ENCODE measurements at places on chromosomes 5 and 9.

GRCh38 chr9:63816751-63817621 is 1468.0 kb downstream of the FOXD4L5 start:
- no peak for DNase-seq

DNA sequence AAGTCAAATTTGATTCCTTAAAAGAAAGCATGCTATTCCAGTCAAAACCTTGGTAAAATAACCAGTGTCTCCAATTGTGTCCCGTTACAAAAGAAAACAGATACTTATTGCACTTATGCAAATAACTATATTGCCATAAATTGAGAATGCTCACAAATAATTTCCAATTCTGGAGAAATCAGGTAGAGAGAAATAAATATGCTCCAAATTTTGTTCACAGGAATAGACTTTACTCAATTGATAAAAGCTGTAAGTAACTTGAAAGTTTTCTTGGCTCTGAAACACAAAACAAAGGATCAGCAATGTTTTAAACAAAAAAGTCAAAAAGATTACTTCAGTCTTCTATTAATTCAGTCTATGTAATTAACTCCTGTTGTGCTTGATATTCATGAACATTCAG is 7.8 kb upstream of the DTWD2 start:
- DNase-seq, result no peak

DNA sequence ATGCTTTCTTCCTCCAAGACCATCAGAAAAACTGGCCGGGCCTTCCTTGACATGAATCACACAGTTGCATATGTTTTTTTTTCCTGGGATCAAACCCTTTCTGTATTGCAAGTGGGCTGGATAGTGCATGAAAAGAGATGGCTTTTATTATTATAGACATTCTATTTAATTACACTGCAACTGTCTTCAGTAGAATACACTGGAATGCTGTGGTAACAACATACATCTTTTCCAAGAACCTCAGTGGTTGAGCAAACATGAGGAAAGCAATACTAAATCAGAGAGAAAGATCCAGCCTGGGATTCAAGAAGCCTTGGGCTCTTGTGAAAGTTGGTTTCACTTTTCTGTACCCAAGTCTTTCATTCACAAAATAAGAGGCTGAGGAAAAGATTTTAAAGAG is 193.0 kb downstream of the DMAC1 start:
- DNase-seq, result no peak

- DNase-seq, result no peak
Observed at GRCh38 chr9:136220017-136220729, 15.2 kb upstream of the LHX3 start.

GRCh38 chr9:105067895-105068580 is 140.1 kb upstream of the ABCA1 start:
- no peak for DNase-seq

GRCh38 chr5:13664377-13664776 is 280.1 kb downstream of the DNAH5 start:
- no peak for DNase-seq

GRCh38 chr5:68918306-68918705 is 175.5 kb upstream of the SLC30A5 start:
- no peak for DNase-seq

- no peak for DNase-seq
Observed at GRCh38 chr5:143755966-143756365, 56.0 kb upstream of the HMHB1 start.

DNA sequence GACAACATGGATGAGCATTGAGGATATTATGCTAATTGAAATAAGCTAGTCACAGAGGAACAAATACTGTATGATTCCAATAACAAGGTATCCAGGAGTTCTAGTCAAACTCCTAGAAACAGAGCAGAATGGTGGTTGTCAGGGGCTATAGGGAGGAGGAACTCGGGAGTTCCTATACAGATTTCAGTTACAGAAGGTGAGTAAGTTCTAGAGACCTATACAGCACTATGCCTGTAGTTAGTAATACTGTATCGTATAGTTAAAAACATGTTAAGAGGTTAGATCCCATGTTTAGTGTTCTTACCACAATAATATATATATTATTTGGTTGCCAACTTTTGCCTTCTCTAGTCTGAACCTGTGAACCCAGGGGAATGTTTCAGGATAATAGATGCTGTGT is 7.9 kb upstream of the OXCT1 start:
- DNase-seq, result no peak

GRCh38 chr9:93115486-93116071 is 18.5 kb downstream of the NINJ1 start:
- DNase-seq, result no peak

- DNase-seq, result no peak
Observed at GRCh38 chr5:127801751-127802476, 98.7 kb downstream of the CCDC192 start.

DNA sequence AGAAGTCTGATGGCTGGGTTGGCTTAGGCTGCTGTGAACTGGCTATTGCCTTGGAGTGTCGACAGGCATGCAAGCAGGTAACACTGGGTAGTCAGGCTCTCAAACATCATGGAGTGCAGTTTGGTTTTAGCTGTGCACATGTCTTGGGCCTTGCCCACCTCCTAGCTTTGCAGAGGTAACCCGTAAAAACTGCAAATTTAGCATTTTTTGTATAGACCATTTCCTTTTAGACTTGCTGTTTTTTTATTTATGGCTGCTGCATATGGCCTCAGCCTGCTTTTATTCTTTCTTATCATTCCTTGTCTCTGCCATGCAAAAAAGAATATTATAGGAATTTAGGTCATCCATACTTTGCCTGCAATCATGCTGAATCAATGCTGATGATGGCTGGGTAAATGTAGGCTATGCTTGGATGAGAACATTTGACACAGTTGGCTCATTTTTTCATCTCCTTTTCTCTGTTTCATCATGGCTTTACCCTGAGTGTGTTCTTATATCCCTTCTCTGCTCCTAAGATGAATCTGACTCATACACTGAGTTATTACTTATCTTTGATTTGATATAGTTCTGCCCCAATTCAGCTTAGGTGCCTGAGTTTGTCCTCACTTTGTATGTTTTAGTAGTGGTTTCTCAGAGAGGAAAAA is 27.2 kb downstream of the RECK start:
- DNase-seq, result no peak

GRCh38 chr5:157477814-157478494 is 17.9 kb downstream of the NIPAL4 start:
- DNase-seq, result no peak

DNA sequence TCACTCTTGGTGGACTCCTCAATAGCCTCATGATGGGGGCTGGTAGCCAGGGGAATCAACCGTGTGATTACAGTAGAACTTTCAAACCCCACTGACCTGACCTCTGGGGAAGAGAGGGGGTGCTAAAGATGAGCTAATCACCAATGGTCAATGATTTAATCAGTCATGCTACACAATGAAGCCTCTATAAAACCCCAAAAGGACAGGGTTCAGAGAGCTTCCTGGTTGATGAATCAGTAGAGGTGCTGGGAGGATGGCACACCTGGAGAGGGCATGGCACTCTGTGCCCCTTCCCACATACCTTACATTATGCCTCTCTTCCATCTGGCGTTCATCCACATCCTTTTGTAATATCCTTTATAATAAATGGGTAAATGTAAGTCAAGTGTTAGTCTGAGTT is 8.9 kb upstream of the SH3TC2 start:
- DNase-seq, result no peak

DNA sequence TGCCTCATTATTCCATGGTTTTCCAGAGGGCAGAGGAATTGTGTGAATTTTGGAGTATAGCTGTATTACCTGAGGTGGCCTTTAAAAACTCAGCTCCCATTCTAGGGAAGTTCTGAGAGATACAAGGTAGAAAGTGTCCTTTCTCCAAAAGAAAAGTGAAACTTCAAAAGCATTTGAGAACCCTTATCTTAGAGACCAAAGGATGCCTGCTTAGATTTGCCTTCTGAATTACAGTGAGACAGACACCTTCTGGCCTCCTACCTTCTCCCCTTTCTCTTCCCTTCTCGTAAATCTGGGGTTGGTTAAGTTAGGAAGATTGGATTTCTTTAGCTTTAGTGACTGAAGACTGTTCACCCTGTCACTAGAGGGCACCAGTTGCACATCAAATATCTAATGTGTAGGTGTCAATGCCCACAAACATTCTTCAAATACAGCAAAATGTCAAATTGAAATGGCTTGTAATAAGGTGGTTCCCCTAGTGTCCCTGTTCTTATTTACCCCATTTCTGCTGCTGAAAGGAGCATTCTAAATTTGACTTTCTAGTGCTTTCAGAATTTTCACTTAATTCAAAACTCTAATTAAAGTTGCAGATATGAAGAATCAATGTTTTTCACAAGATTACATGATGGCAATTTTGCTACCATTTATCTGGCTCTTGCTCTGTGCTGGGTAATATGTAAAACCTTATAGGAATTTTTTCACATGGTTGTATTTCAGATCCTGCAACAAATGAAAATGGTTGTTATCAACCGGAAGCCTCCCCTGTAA is 46.7 kb downstream of the PRRC1 start:
- peak; percentile 23 for DNase-seq

DNA sequence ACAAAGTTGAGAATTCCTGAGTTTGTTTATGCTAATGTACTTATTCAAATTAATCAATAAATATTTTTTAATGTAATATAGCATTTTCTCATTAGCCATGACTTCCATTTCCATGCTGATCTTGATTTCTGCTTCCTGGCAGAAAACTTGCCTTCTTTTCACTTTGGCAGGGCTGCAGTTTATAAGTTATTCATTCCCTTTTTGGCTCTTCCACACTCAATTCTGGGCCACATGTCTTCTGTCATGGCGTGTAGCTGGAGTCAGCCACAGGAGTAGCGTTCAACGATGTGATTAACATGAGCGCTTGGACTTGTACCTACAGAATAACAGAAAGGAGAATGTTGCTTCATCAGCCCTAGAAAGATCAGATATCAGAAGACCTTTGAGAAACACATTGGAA is 172.9 kb downstream of the CFAP90 start:
- DNase-seq, result no peak

DNA sequence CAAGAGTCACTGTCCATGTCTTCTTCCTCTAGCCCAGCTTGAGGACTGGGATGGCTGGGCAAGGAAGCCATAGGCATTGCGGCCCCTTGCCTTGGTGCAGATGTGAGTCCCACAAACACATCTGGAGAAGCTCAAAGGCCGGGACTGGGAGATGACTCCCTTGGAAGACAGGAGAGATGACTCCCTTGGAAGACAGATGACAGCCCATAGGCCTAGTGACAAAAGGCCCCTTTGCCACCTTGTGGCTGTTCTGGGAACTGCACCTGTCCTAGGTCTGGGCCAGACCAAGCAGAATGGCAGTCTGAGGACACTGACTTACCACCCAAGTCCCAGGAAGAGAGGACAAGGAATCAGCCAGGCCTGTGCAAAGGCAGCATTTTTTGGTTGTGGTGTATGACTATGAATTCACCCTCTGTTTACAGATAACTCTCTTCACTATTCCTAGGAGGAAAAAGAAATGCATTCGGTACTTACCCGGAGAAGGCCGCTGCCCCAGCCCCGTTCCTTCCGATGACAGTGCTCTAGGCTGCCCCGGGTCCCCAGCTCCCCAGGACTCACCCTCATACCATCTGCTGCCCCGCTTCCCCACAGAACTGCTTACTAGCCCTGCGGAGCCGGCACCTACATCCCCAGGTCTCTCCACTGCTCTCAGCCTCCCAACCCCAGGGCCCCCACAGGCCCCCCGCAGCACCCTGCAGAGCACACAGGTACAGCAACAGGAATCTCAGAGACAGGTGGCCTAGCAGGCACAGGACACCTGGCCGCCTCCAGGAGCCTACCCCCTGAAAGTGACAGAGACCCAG is 30.8 kb downstream of the SKP1 start:
- no peak for DNase-seq

GRCh38 chr5:107385708-107386107 is 285.0 kb downstream of the EFNA5 start:
- DNase-seq, result no peak

GRCh38 chr5:135332519-135333150 is 66.4 kb downstream of the MACROH2A1 start:
- no peak for DNase-seq

GRCh38 chr9:97858393-97858713 is 5.3 kb downstream of the FOXE1 start:
- DNase-seq, result no peak

All from NCI-H524 treated with DMSO at 0.1 percent for 48 hours (cell line).